ENCODE measurements at places on chromosomes 6 and 20. TPM values are rescaled to one million over a fixed set of nuclear protein-coding genes. Genes with fewer than 3 reads are reported as not detected.
A peak's percentile ranks its signal among the peaks of the same experiment; 100 is the strongest.

Gene ATF6B
- 106 TPM for total RNA-seq

- no peak overlapping the region for H3K4me3 ChIP-seq
- H3K27ac ChIP-seq = no peak overlapping the region
- H3K36me3 ChIP-seq = no peaks in the 10 kb centered on the region
- no peak for DNase-seq
- H3K27me3 ChIP-seq = no peaks in the 10 kb centered on the region
- no peaks in the 10 kb centered on the region for H3K4me1 ChIP-seq
Observed at GRCh38 chr6:105839266-105839665, 246.9 kb upstream of the PRDM1 start.

GRCh38 chr6:90285042-90285481 lies 11.6 kb downstream of the BACH2 start:
- H3K27ac ChIP-seq = peak overlapping the region; percentile 70
- DNase-seq = no peak
- H3K27me3 ChIP-seq = no peaks in the 10 kb centered on the region
- H3K4me3 ChIP-seq = peak overlapping the region; percentile 39
- no peaks in the 10 kb centered on the region for H3K36me3 ChIP-seq

Gene MYLK4
- total RNA-seq = 0.58 TPM

GRCh38 chr6:31042806-31043205 lies 32.5 kb downstream of the MUC22 start:
- no peaks in the 10 kb centered on the region for H3K36me3 ChIP-seq
- peak; percentile 4 for DNase-seq
- H3K4me1 ChIP-seq = no peaks in the 10 kb centered on the region
- no peak overlapping the region for H3K27ac ChIP-seq
- H3K4me3 ChIP-seq = no peak overlapping the region

All from T-cell (primary cell).